ENCODE measurements at places on chromosomes 16 and 17.

GRCh38 chr16:8581831-8582580 lies 8.3 kb downstream of the TMEM114 start:
- DNase-seq = no peak

DNA sequence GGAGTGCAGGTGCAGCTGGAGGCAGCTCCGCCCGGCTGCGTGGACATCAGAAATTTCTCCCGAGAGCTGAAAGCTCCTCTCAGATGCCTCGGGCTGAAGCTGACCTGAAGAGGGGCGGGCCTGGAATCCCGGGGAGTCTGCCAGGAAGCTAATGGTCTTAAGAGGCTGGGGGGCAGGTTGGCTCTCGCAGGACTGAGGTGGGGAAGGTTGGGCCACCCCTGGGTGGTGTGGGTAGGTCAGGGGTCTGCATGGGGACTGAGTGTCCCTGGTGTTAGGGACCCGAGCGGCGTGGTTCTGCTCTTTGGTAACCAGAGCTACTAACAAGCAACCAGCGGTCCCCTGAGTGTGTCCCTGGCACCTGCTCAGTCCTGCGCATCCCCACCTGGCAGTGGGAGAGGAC lies 3.5 kb downstream of the CHMP6 start:
- no peak for DNase-seq

DNA sequence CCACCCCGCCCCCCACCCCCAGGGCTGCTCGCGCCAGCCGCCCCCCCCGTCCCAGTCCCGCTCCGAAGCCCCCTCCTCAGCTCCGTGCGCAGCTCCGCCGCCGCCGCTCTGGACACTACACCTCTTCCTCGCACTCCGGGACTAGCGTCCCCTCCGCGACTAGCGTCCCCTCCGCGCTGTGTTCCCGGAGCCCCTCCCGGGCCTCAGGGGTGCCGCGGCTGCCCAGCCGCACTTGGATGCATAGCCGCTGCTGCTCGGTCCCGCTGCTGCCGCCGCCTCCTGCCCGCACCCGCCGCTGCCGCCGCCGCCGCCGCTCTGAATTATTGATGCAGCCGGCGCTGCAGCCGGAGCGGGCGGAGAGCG lies at the start of gene CBLN1:
TSS of gene CBLN1 (minus strand) at position 359 of the 363 bp plus-strand sequence. CDS start 373 bp downstream, outside the sequence.
- no peak for DNase-seq

DNA sequence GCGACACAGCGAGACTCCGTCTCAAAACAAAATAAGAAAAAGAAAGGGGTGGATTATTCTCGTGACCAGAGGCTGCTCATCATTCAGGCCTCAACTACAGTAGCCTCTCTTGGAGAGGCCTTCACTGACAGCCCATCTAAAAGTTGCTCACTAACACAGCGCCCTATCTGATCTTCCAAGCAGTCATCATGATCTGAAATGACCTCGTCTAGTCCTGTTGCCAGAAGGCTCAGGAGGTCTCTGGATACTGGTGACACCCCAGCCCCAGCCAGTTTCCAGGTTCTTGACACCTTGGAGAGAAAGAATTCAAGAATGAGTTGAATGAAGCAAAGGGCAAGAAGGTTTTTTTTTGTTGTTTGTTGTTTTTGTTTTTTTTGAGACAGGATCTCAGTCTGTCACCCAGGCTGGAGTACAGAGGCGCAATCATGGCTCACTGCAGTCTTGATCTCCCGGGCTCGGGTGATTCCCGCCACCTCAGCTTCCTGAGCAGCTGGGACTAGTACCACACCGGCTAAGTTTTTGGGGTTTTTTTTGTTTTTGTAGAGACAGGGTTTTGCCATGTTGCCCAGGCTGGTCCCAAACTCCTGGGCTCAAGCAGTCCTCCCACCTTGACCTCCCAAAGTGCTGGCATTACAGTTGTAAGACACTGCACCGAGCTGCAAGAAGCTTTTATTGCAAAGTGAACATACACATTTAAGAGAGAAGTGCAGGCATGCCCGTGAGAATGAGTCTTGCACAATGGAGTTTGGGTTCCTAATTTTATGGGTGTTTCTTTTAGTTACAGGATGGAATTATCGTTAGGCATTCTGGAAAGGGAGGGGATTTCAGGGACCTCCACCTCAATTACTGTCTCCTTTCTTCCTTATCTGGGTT lies 2.7 kb upstream of the ZC3H7A start:
- no peak for DNase-seq

GRCh38 chr17:48835971-48836370 lies 5.1 kb downstream of the CALCOCO2 start:
- DNase-seq = no peak

DNA sequence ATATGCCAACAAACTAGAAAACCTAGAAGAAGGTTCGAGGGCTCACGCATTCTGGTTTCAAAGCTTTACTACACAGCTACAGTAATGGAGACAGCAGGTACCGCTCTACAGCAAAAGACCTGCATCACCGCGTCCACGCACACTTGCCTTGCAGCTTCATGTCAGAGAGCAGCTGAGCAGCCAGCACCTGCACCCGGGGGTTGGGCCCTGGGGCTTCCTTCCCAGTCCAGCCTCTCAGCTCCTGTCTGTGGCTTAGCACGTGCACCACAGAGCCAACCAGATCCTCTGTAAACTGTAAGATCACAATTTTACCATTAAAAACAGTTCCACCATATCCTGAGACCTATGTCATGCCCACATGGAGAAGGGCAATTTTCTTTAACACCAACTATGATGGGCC lies 15.3 kb downstream of the MEAK7 start:
- no peak for DNase-seq

DNA sequence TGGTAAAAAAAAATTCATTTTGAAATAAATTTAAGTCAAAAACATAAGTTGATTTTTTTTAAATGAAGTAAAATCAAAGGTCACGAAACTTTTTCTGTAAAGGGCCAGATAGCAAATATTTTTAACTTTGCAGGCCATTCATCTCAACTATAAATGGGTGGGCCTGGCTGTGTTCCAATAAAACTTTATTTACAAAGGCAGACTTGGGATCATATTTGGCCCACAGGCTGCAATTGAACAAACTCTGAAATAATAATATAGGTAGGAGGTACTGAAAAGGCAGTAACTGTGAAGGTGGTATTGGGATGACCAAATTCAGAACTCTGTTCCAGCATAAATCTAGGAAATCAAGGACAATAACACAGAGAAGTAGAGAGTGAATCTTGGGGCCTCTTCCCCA lies 12.2 kb upstream of the EMP2 start:
- DNase-seq = no peak

DNA sequence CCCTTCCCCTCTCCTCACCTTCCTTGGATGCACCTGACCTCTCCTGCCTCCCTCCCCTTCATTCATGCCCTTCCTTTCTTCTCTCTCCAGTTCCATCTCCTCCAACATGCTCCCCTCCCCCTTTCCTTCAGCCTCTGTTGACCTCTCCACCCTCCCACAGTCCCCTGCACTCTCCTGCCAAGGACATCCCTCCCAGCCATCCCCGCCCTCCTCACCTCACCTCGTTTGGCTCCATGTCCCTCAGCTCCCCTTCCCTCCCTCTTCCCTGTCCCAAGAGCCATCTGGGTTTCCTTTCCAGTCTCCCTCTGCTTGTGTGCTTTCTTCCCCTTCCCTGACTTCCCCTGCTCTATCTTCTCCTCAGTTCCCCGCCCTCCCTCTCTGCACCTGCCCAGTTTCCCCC lies 819.7 kb downstream of the KCNJ18 start:
- no peak for DNase-seq

- DNase-seq = no peak
Measured at GRCh38 chr16:82384949-82385348, 214.9 kb upstream of the MPHOSPH6 start.

DNA sequence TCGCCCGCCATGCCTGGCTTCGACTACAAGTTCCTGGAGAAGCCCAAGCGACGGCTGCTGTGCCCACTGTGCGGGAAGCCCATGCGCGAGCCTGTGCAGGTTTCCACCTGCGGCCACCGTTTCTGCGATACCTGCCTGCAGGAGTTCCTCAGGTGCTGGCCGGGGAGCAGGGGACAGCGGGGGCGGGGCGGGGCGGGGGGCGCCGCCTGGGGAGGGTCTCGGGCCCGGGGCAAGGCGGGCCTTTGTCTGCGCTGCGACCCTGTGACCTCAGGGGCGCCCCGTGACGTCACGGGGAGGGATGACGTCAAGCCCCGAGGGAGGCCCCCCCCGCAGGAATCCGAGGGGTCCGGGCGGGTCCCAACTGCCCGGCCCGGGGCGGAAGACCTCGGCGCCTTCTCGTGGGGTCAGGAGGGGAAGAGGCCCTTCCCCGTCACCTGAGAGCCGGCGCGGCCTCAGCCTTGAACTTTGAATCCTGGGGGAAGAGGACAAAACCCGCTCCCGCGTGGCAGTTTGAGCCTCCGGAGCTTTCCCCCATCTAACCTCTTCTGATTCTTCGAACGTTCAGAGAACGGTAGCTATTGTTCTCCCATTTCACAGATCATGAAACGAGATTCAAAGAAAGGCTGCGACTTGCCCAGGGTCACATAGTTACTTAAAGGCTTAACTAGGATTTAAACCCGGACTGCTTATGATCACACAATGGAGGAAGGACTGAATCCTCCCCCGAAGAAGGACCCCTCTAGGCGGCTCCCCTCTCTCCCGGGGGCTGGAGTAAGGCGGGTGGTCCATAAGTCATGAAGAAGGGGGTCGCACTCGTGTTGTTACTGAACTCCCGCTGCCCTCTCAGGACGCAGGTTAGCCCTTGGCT lies 527 bp downstream of the TRAF4 start:
- no peak for DNase-seq

- DNase-seq = no peak
Measured at GRCh38 chr16:67164599-67165061, at the start of gene HSF4. HSF4 (plus strand) TSS chr16:67164745; CDS start chr16:67164812, 67 bp downstream.

DNA sequence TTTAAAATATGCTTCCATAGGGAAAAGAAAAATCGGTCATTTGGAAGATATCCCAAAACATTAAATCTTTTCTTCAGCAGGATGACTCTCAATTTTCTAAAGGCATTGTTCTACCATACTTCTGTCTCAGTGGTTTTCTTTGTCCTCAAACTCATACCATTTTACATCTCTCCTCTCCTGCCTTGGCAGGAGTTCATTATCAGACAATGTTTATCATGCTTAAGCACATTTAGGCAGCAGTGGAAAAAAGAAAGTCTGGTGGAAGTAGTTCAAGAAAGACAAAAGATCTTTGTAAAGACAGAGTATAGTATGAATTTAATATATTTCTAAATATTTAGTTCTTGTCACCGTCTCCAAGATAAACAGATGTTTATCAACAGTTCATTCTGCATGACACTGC lies 68.2 kb downstream of the CDK12 start:
- DNase-seq = no peak
